Activated CD4-positive, alpha-beta T cell treated with anti-CD3 and anti-CD28 coated beads, Interleukin-2, Interleukin-6, amounts not matched to agents 100 ng/mL and 50 ng/mL, durations not matched to agents 16 hours and 8 hours (primary cell): ENCODE measurements at places on chromosomes 5 and 9.

- DNase-seq: no peak
Measured at GRCh38 chr9:24545847-24546522, at the start of gene IZUMO3. Gene IZUMO3, minus strand, starts transcription at chr9:24545897. Its CDS starts 248 bp downstream, at chr9:24545649.

DNA sequence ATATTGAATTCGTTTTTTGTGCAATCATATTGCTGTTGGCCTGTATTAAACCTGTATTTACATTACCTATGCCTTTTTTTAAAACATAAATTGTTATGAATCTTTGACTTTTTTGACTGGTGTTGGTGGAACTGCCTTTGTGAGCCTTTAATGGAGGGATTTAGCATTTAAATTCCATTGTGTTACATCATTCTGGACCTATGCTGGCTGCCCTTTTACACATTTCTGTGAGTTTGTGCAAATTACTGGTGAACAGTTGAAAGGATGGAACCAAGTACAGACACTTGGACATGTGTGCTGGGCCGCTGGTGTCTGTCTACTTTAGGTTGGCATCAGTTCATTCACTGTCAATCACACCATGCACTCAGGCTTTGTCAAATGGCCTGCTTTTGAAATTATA is 3.4 kb downstream of the SNX18 start:
- DNase-seq: no peak

DNA sequence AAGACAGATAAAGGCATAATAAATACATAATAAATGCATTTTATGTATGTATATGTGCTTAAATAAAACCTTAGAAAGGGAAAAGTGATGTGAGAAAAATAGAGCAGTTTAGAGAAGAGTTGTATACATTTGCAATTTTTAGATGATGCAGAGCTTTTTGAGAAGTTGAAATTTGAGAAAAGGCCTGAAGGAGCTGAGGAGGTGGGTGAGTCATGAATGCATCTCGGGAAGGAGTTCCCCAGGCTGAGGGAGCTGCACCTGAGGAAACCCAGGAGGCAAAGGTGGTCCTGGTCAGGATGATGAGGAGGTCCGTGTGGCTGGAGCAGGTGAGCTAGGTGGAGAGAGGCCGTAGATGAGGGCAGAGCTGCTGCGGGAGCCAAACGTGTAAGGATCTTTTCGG is 17.4 kb upstream of the CD180 start:
- DNase-seq: no peak

DNA sequence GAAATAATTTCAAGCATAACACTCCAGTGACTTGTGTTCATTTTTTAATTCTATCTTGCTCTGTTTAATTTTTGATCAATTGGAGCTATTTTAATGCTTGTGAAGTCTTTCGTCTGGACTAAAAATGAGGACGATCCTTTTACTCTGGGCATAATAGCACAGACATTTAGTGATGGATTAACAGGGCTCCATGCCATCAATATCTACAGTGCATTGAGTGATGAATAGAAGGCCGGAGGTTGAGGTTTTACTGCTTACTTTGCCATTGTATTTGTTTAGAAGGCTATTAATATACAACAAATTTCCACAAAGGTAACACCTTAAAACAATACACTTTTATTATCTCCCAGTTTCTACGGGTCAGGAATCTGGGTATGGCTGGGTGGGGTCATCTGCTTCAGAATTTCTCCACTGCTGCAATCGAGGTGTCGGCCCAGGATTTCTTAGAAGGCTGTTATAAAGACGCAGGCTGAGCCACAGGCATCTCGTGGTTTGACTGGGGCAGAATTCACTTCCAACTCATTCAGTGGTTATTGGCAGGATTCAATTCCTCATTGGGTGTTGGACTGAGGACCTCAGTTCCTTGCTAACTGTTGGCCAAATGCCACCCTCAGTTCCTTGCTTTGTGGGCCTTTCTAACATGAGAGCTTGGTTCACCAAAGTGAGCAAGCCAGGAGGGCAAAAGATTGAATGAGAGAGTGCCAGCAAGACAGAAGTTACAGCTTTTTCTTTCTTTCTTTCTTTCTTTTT is 265.4 kb upstream of the VLDLR start:
- no peak for DNase-seq

GRCh38 chr5:180847026-180847425 is 14.1 kb downstream of the ZFP62 start:
- DNase-seq: no peak

GRCh38 chr9:110260911-110261310 is 4.6 kb upstream of the TXN start:
- DNase-seq: no peak

DNA sequence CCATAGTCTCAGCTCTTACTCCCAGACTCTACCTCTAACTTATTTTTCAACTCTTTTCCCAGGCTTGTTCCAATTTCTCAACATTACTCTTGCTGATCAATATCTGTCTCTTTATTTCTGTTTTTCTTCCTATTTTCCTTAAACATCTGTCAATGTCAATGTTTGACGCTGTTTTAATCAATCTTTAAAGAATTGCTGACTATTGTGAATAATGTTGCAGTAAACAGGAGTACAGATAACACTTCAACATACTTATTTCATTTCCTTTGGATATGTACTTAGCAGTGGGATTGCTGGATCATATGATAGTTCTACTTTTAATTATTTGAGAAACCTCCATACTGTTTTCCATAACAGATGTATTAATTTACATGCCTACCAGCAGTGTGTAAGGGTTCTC is 229.0 kb downstream of the TRIM36 start:
- no peak for DNase-seq

- peak; percentile 61 for DNase-seq
Measured at GRCh38 chr5:141681695-141682641, at the start of gene ARAP3. Gene ARAP3, minus strand, starts transcription at chr5:141682230. Its CDS starts 1,744 bp downstream, at chr5:141680486.

DNA sequence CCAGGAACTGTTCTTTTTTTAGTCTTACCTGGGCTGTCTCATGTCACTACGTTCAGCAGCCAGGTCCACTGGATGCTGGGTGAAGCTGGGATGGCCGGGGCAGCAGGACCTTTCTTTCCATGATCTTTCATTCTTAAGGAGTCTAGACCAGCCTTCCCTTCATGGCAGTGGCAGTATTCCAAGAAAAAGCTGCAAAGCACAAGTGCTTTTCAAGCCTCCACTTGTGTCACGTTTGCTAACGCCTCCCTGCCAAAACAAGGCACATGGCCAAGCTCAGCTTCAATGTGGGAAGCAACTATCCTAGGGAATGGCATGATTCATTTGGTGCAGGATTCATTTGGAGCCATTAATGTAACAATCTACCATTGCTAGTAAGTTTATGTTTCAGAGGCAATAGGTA is 94.8 kb downstream of the RCL1 start:
- no peak for DNase-seq

- DNase-seq: no peak
Measured at GRCh38 chr5:1540166-1540565, 16.4 kb upstream of the LPCAT1 start.

DNA sequence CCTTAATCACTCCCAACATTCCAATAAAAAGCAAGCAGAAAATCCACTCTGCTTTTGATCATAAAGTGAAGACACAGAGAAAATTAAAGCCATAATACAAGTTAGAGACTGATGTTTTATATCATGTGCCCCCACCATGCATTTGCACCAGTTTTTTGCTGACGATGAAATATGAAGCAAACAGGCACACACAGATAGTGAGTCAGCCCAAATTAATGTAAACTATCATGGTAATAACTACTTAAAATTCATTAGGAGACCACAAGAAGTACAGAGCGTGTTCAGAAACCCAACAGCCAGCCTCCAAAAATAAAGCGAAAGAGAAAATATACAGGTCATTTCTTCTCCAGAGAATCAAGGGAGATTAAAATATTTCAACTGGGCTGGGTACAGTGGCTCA is 46.4 kb upstream of the KDM4C start:
- no peak for DNase-seq

DNA sequence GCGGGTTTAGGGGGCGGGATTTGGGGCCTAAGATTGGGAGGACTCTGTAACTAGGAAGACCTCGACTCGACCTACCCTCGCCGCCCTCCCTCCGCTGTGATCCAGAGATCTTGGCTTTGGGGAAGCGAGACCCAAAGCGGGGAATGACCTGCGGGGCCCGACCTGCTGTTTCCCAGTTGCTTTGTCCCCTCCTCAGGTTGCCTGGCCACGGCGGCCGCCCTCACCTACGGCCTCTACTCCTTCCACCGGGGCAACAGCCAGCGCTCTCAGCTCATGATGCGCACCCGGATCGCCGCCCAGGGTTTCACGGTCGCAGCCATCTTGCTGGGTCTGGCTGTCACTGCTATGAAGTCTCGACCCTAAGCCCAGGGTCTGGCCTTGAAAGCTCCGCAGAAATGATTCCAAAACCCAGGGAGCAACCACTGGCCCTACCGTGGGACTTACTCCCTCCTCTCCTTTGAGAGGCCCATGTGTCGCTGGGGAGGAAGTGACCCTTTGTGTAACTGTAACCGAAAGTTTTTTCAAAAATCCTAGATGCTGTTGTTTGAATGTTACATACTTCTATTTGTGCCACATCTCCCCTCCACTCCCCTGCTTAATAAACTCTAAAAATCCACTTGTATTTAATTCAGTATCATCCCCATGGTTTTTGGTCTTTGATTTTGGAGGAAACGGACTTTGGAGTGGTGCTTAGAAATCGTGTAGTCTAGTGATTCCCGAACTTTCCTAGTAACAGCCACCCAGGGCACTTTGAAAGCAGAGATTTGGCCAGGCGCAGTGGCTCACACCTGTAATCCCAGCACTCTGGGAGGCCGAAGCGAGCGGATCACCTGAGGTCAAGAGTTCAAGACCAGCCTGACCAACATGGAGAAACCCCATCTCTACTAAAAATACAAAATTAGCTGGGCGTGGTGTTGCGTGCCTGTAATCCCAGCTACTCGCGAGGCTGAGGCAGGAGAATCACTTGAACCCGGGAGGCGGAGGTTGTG is 878 bp downstream of the HIGD2A start:
- no peak for DNase-seq

- peak; percentile 20 for DNase-seq
Measured at GRCh38 chr5:141845371-141845851, 32.8 kb downstream of the PCDH1 start.

DNA sequence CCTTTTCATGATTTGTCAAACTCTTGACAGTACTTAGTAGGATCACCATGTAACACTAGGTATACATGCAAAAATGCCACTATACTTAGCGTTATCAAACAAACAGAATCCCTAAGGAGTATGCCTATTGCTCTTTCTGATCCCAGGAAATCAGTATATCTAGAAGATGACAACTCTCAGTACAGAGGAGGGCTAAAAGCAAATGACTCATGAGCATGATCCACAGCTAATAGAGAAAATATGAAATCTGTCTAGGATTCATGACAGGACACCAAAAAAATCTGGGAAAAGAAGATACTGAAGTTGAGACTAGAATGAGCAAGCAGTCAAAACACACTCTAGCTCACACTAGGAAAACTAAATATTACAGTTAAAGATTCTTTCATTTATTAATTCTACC is 89.2 kb downstream of the RAPGEF6 start:
- DNase-seq: no peak

DNA sequence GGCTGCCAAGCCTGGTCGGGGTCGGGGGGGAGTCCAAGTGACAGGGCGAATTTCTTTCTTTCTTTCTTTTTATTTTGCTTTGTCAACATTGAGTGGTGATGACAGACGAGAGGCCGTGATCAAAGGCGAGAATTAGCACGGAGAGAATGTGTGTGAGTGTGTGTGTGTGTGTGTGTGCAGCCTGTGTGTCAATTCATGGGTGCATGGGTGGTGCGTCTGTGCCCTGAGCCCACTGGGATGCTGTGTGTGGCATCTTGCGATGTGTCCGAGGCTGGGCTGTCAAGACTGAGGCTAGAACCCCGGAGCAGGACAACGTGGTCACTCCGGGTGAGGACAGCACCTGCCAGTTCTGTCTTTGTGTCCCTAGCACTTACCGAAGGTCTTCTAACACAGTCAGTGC is 4.7 kb upstream of the FIBCD1 start:
- DNase-seq: no peak

DNA sequence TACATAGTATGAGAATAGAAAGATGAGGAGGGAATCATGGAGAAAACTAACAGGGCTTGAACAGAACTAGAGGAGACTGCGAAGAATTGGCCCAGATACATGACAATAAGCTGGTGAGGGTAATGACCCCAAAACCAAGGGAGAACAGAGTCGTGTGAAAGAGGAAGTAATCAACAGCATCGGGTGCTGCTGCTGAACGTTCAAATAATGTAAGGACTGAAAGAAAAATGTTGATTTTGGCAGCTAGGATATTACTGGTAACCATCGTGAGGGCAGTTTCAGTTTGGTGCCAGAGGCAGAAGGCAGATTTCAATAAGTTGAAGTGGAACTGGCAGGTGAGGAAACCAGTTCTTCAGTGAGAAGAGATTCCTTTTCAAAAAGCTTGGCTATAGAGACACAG is 66.8 kb upstream of the SMC2 start:
- DNase-seq: no peak

DNA sequence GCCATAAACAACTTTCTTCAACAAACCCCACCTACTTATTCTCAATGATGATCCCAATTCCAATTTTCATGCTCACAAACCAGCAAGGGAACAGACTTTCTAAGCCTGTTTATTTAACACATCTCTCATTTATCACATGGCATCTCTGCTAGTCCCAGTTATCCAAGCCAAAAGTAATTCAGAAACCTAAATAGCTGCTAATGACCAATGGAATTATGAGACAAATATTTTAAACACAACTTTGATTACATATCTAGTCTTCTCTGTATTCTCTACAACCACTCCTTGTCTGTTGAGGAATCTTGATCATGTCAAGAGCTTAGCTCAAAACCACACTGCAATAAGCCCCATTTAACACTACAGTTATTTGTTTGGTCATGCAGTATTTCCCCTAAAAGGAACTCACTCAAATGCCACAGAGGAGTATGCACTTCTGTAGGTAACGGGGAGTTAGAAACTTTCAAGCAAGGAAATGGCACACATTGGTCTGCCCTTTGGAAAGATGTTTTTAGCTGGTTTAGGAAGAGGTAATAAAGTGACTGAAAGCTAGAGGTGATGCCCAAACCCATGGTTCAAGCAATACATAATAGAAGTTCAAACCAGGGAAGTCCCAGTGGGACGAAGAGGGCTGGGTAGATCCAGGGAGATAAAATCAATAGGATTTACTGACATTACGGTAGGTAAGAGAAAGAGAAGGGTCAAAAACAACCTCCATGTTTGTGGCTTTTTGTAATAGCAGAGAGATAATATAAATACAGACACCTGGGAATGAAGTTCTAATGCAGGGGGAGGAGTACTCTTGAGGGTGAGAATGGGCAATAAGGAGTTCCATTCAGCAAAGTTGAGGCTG is 42.1 kb upstream of the HTR4 start:
- DNase-seq: no peak

DNA sequence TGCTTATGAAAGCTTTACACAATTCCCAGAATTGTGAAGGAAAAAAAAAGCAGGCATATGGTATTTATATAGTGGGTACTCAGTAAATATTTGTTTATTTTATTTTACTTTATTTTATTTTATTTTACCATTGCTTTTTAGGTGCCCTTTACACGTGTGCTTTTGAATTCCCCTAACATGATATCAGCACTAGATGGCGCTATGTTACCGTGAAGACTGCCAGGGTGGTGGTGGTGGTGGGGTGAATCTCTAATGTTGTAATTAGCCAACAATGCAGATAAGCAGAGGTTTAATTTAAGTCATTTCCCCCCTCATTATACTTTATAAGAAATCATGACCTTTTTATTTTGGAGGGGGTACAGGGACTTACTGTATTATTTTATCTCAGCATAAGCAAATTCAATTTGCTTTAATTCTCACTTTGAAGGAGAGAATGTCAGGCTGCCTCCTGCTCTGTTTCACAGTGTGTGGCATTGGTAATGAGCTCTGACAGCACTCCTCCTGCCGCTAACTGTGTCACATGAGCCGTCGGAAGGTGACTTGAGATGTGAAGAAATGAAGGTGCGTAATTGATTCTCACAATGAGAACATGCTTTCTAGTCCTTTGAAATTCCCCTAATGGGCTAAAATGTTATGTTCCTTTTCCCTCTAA is 165.6 kb downstream of the YTHDC2 start:
- peak; percentile 62 for DNase-seq
